ENCODE measurements at places on chromosomes 6 and 20.

DNA sequence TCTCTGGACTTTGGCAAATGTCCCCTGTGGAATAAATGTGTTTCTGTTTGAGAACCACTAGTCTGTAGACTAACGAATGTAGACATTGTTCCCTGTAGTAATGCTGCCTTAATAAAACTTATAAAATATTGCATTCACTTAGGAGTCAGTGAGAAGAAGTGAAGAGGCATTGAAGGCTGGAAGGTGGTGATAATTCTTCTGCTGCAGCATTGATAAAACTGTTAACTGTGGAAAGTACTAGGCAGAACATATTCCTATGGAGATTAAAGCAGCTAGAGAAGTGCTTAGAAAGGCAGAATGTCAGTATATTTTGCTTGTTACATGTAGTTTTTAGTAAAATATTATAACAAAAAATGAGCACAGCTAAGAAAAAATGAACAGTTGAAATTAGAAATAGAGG lies 4.8 kb downstream of the PGK2 start:
- H3K36me3 ChIP-seq: no peaks in the 10 kb centered on the region
- no peaks in the 10 kb centered on the region for H3K27me3 ChIP-seq
- DNase-seq: no peak

GRCh38 chr6:22146678-22146930 lies 150.2 kb downstream of the PRL start:
- H3K36me3 ChIP-seq: no peaks in the 10 kb centered on the region
- H3K27ac ChIP-seq: no peak overlapping the region
- peaks cover 4% of the 10 kb centered on the region for H3K27me3 ChIP-seq
- no peak for DNase-seq
- no peaks in the 10 kb centered on the region for H3K4me1 ChIP-seq

DNA sequence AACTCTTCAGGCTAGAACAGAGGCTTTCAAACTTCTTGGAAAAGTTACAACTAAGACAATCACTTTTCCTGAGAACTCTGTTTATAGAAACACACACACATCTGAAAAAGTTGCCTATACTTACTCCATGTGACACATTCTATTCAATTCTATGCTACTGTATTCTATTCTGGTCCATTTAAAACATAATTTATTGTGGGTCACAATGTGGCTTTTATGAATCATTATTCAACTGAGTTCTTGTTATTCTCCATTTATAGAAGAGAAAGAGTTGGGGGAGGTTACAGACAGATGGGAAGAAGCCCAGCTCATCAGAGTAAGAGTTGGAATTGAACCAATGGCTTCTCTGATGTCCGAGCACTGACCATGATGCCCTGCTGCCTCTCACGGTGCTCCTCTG lies 21.6 kb upstream of the BCAS1 start:
- H3K4me3 ChIP-seq: no peak overlapping the region
- H3K4me1 ChIP-seq: no peaks in the 10 kb centered on the region
- H3K27ac ChIP-seq: no peak overlapping the region
- H3K27me3 ChIP-seq: no peaks in the 10 kb centered on the region
- DNase-seq: no peak
- H3K36me3 ChIP-seq: no peaks in the 10 kb centered on the region

DNA sequence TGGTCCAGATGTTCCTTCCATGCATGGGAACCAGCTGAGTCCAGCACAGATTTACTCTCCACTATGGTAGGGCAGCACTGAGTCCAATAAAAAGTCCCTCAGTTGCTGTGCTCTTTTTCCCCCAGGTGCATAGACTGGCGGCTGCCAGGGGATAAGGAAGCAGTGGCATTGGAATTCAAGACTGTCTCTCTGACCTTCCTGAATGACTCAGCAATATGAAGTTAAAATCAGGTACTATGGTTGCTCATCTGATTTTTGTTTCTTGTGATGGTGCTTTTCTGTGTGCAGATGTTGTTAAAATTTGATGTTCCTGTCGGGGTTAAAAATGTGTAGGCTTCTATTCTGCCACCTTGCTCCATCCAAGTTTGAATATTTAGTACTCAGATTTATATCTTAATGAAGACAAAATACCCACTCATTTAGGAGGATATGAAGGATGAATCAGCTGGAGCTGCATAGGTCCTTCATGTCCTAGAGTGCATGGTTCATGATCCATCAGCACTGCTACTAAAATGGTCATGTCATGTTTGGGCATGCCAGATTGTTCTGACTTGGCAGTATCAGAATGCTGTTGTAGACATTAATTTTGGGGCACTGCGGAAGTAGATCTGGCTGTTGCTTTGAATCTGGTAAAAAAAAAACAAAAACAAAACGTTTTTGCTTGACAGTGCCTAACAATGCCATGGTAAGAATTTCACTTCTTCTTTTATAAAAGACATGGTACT lies 321.2 kb upstream of the MAP3K7 start:
- no peak for DNase-seq
- H3K27ac ChIP-seq: no peak overlapping the region
- no peaks in the 10 kb centered on the region for H3K36me3 ChIP-seq
